ENCODE measurements at places on chromosomes 6 and 20.

GRCh38 chr6:168116975-168117899 lies 38.2 kb upstream of the FRMD1 start:
- DNase-seq, result no peak

- no peak for DNase-seq
These were observed 209.4 kb upstream of the LRFN2 start for GRCh38 chr6:40796260-40797221.

DNA sequence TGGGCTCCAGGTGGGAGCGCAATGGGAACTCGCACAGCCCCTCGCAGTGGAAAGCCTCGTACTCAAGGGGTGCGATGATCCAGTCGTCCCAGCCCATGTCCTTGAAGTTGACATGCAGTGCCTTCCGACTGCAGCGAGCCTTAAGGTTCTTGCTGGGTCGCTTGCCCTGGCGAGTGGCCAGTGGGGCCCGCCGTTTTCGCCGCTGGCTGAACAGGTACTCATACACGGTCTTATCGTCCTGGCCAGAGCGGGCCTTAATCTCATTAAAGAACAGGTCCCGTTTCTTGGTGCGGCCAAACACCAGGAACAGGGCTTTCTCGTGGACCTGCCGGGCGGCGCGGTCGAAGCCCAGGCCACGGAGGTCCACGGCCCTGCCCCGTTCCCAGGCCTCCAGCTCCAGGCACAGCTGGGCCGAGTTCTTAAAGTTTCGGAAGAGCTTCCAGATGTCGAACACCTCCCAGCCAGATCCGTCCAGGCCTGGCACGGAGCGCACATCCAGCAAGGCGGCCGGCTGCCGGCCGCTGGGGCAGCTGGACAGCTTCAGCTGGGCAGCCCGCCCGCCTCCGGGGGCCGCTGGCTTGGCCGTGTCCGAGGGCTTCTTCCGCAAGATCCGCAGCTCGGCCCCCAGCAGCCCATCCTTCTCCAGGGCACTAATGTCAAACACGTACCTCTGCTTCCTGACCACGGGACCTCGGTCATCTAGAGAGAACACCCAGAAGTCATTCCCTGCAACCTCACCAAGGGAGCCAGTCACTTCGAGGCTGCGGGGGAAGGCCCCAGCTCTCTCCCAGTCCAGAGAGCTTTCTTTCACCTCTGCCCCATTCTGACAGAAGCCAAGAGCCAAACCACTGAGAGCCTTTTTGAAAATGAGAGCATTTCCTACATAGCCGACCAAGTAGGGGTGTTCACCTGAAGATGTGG lies 3.7 kb downstream of the GDF5 start:
- DNase-seq, result no peak

DNA sequence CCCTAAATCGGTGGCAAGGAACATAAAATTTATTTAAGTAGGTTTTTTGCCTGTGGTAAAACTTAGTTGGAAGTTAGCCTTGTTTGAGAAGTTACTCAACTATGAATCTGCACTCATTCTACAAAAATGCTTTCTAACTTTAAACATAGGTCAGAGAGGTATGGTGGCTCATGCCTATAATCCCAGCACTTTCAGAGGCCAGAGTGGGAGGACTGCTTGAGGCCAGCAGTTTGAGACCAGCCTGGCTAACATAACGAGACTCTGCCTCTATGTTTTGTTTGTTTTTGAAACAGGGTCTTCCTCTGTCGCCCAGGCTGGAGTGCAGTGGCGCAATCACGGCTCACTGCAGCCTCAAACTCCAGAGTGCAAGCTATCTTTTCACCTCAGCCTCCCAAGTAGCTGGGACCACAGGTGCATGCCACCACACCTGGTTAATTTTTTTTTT lies 16.2 kb downstream of the USP49 start:
- no peak for DNase-seq

DNA sequence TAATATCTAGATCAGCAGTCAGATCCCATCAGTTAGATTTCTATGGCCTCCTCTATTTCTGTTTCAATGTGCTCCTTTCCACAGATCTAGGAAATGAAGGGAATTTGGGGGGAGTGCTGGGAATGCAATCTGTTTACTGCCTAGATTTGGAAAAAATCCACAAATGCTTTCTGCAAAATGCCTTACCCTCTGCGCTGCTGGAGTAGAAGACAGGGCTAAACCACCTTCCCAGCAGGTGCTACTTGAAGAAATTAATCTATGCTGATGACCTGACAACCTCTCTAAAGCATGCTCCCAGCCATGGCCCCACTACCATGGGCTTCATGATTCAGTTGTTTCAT lies 46.2 kb downstream of the LY86 start:
- no peak for DNase-seq

DNA sequence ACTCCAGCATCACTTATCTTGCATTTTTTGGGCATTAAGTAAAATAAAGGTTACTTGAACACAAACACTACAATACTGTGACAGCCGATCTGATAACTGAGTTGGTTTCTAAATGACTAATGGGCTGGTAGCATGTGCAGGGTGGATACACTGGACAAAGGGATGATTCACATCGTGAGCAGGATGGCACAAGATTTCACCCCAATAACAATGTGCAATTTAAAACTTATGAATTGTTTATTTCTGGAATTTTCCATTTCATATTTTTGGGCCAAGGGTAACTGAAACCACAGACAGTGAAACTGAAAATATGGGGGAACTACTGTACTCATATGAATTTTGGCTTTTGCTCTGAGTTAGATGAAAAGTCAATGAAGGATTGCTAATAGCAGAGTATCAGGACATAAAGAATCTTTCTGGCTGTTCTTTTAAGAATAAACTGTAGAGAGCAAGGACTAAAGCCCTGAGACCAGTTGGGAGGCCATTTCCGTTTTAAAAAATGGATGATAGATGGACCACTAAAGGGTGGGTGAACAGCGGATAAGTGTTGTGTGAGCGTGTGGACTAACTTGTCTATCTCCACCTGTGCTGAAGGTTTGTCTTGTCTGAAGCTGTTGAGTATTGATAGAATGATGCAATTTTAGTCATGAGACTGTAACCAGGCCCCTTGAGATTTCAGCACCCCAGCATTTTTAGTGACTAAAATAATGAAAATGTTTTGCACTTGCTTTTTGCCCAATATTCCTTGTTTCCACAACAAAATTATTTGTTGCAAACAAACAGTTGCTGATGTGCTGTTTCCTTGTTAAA lies 8.2 kb downstream of the SPINT3 start:
- no peak for DNase-seq

DNA sequence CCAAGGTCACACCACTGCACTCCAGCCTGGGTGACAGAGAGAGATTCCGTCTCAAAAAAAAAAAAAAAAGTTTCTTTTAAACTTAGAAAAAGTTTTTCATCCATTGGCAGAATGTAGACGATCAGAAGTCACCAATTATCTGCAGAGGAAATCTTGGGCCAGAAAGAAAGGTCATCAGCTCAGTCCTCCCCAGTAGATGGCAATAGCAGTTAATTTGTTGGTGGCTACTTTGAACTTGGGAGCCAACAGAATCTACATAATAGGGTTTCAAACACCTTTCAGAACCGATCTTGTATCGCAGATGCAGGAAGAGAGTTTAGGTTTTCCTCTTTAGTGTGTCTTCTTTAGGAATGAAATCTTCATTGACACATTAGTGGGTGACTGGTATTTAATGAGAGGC lies 41.7 kb downstream of the LBP start:
- DNase-seq, result no peak

GRCh38 chr6:4776493-4777393 lies 539 bp downstream of the CDYL start:
- no peak for DNase-seq

GRCh38 chr6:43150051-43150751 lies 20.9 kb upstream of the SRF start:
- no peak for DNase-seq

DNA sequence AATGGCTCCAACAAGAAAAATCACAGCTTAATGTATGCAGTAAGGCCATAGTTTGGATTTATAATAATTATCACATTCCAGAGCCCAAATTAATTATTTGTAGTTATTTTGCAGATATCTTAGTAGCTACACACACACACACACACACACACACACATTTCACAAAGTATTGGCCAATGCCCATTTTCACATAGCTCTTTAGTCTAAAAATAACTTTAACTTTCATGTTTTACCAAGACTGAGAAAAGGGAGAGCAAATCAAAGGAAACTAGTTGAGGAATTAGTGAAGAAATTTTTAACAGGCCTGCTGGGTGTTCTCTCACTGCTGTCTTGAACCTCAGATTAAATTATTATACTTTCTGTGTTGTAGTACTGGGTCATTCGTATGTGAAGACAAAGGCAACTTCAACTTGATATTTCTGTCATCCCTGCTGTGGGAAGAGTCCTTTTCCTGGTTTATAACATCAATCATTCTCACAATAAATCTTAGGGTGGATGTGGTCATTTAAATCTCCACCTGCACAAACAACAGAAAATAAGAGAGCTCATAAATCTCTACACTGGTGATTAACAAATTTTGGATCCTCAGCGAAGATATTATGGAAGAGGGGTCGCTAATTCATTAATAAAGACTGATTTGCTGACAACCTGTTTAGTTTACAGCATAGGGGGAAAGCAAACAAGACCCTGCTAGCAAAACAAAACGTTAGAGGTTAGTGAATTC lies 1.6 kb upstream of the TCF21 start:
- DNase-seq, result no peak

GRCh38 chr20:20304942-20305341 lies 63.0 kb upstream of the INSM1 start:
- DNase-seq, result no peak

- DNase-seq, result no peak
These were observed 187.8 kb downstream of the KIF16B start for GRCh38 chr20:16385462-16385861.

DNA sequence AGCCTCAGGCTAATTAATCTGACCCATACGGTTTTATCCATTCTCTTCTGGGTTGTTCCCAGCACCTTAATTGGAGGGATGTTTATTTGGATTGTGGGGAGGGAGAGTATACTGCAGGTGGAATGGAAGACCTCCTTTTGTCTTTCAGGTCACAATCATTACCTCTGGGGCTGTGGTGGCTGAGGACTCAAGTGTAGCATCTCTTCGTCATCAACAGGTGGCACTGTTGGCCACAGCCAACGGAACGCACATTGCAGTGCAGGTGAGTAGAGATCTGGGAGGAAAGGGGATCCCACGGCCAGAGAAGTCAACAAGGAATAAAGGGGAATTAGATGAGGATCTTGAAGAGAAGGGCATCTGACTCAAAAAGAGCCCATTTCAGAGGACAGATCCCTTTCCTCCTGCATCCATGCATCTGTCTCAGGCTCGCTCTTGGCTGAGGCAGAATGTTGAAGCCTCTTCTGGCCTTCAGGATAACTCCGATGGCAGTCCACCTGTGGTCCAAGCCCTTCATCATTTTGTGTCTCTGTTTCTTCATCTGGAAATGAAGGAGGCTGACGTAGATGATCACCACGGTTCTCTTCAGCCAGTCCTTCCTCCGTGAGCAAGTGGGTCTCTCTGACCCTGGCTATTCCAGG lies 3.2 kb upstream of the DEF6 start:
- no peak for DNase-seq

GRCh38 chr6:32096394-32097258 lies 12.5 kb downstream of the TNXB start:
- DNase-seq, result no peak

DNA sequence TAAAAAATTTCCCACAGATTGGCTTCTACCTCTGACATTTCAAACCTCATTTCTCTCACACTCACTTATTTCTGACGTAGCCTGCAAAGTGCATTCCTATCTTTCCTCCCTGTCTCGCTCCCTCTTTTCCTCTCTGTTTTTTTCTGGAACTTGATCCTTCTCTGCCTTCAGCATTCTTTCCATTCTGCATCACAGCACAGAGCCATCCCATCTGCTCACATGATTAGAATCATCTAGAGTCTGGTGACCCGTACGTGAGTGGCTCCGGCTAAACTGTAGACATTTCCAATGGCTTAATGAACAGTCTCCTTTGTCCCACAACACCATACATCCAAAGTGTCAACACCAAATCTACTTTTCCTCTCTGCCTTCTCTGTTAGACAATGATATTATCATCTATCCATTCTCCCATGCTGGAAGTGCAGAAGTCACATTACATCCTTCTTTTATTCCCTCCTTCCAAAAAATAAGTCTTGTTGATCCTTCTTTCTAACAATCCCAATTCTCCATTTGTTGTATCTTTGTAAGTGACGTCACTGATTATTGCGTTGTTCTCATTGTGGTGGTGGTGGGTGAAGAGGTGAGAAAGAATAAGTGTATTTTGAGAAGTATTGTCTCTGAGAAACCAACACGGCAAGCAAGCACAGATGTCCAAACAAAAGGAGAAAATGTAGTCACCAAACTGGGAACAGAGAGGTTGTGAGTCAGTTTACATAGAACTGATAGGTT lies 41.6 kb downstream of the OPRM1 start:
- DNase-seq, result no peak

GRCh38 chr6:166257911-166258318 lies 50.3 kb downstream of the PRR18 start:
- DNase-seq, result no peak

DNA sequence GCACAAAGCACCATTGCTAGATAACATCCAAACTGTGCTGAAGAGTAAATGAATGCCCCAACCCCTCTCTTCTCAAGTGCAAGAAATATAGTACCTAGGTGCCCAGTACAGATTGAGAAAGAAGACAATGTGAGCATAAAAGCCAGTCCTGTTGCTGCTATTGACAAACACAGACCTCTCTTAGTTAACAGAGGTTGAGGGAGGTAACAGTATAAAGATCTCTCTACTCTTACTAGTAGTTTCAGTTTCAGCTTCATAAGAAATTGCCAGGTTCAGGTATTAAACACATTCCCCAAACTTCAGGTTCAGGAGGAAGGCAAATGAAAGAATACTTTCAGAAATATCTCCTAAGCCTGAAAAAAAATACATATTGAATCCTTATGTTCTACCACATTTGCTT lies 31.4 kb downstream of the TBC1D32 start:
- no peak for DNase-seq

GRCh38 chr6:152625213-152625612 lies 11.9 kb downstream of the SYNE1 start:
- DNase-seq, result no peak

DNA sequence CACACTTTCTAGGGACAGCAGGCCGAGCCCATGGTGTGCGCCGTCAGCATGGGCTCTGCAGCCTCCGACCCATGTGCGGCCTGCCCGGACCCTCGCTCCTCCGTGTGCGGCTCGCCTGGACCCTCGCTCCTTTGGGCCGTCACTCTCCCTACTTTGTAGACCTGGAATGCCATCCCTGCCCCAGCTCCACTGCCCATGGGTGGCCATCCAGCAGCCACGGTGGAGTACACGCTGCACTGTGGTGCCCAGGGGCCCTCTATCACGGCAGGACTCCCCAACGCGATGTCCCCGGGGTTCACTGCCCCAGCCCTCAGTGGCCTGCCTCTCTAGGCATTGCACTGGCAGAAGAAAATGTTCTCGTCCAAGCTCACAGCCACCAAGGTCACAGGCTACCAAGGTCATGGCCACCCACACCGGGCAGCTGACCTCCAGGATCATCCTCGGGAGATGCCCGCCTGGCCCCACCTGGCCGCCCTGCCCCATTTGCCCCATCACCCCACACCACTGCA lies 24.1 kb upstream of the MRGBP start:
- no peak for DNase-seq

- DNase-seq, result no peak
These were observed 46.4 kb upstream of the TGM2 start for GRCh38 chr20:38211200-38212097.
